ENCODE measurements at places on chromosomes 2 and 18. TPM values are rescaled to one million over a fixed set of nuclear protein-coding genes. Genes with fewer than 3 reads are reported as not detected.
A peak's percentile ranks its signal among the peaks of the same experiment; 100 is the strongest.

DNA sequence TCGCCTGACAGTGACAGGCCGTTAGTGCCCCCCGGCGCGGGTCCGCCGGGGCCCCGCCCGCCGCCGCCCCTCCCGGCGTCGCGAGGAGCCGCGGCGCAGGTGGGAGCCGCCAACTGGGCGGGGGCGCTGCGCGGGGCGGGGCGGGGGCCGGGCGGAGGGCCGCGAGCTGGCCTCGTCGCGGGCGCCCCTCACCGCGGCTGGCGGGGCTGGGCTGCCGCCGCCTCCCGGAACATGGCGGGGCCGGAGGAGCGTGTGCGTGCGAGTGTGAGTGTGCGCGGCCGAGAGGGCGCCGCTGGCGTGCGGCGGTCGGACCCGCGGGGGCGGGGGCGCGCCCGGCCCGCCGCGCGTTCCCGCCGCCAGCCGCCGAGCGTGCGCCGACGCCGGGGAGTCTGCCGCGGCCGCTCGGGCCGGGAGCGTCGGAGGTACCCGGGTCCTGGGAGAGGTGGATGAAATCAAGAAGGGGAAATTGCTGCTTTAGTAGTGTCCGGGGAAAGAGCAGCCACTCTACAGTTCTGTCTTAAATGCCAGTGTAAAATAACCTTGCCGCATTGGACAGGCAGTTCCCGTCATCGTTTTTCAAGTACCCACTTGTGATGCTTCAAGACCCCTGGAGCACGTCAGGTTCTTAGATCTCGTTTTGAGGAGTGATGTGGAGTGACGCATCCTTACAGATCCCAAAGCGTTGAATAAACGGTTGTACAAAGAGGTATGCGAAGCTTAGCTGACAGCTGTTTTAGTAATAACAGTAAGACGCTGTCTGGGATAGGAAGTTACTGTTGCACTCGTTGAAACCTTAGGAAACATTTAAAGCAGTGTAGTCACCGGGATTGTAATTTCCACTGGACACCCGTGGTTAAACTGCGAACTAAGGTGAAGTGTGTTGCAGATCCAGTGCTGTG lies 836 bp downstream of the ANKRD12 start:
- peaks cover 8% of the 10 kb centered on the region for H3K36me3 ChIP-seq
- peak overlapping the region; percentile 94 for H3K27ac ChIP-seq
- H3K27me3 ChIP-seq: no peaks in the 10 kb centered on the region
- H3K4me1 ChIP-seq: peaks cover 54% of the 10 kb centered on the region
- H3K4me3 ChIP-seq: peak overlapping the region; percentile 64

DNA sequence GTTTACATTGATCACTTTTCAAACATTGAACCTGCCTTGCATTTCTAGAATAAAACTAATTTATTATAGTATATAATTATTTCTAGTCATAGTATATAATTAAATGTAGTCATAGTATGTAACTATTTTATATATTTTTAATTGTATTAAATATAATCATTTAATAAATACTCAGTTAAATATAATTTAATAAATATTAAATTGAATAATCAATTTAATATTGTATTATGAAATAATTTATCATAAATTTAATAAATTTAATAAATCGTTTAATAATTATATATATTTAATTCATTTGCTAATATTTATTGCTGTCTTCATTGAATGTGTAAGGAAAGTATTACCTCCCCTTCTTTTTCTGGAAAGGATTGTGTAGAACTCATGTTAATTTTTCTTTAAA lies 225.6 kb upstream of the NRP2 start:
- no peak overlapping the region for H3K4me3 ChIP-seq
- no peaks in the 10 kb centered on the region for H3K36me3 ChIP-seq
- H3K27me3 ChIP-seq: no peaks in the 10 kb centered on the region

GRCh38 chr2:36785179-36785795 lies 88.8 kb downstream of the VIT start:
- H3K27me3 ChIP-seq: no peaks in the 10 kb centered on the region
- no peak for DNase-seq
- no peak overlapping the region for H3K27ac ChIP-seq
- no peaks in the 10 kb centered on the region for H3K4me1 ChIP-seq

DNA sequence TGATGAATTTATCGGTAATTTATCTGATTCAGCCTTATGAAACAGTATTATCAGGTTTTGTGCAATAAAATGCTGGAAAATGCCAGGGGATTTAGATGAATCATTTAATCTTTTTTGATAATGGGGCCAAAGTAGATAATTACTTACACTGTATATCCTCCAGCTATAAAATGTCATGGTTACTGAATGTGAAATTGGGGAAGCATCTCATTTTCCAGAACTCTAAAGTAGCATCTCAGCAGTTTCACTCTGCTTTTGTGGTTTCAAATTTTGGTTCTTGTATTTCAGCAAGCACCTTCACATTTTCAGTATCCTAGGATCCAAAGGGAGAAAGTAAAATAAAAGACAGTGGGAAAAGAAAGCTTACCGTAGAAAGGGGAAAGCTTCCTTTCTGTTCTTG lies 12.8 kb downstream of the ANKRD62 start:
- H3K4me1 ChIP-seq: peaks cover 14% of the 10 kb centered on the region
- no peak overlapping the region for H3K27ac ChIP-seq
- no peaks in the 10 kb centered on the region for H3K36me3 ChIP-seq
- DNase-seq: no peak

DNA sequence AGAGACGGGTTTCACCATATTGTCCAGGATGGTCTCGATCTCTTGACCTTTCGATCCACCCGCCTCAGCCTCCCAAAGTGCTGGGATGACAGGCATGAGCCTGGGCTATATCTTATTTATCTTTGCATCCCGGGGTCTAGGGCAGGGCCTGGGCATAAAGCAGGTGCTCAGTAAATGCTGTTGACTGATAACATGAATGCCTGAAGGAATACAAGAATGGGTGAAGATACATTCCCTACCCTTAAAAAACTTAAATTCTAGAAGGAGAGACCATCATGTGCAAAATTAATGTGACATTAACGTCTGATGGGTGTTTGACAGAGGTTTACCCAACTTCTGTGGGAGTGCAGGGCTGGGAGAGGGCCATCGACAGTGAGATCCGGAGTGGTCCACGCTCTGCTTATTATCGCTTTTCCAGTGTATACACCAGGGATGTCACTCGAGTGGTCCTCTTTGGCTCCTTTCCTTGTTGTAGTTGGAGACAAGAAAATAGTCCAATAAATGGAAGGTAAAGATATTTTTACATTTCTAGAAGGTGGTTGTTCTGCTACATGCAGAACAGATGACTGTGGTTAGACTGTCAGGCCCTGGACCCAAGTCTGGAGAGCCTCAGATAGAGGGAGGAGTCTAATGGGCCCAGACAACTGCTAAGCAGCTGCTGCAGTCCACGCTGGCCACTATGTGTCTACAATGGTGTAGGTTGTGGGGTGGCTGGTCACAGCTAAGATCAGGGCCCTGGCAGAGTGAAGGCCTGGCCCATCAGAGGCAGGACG lies 131.7 kb downstream of the MYCN start:
- H3K4me1 ChIP-seq: no peaks in the 10 kb centered on the region
- H3K27ac ChIP-seq: no peak overlapping the region
- H3K4me3 ChIP-seq: no peak overlapping the region

- no peak for DNase-seq
- H3K27ac ChIP-seq: no peak overlapping the region
- H3K4me1 ChIP-seq: peaks cover 6% of the 10 kb centered on the region
- H3K4me3 ChIP-seq: no peak overlapping the region
- no peaks in the 10 kb centered on the region for H3K27me3 ChIP-seq
These were observed 987.4 kb downstream of the SUCLG1 start for GRCh38 chr2:83471655-83472054.

DNA sequence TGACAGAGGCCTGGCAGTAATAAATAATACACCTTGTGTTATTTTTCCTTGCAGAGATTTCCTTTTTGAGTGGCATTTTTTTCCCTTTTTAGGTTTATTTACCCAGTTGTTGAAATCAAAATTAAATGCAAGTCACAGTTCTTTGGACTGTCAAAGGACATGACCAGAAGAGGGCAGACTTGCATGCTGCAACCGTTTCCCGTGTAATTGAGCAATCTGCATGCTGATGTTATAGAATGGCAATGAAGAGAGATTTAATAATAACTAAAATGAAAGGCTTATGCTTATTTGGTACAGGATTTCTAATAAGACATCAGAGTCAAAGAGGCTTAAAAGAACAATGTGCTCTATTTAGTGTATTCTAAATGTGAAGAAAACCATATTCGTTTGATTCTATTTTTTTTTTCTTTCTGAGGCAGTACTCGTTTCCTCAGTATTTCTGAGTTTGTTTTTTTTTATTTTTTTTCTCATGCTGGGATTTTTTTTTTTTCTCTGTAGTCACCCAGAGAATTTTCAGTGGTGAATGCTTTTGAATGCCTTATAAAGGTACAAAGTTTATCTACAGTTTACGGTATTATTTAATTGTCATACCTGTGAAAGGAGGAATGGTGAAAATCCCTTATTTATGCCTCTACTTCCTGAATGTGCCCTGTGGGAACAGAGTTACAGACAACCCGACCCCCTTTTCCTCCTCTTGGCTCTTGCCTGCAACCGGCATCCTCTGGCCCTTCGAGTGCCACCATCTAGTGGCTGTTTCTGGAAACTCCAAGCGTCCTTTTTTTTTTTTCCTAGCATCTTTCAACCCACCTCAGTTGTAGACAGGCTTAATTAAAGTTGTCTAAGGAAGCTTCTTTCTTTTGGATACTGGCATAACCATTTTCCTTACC lies 368.5 kb downstream of the LRRTM1 start:
- H3K4me1 ChIP-seq: no peaks in the 10 kb centered on the region
- H3K27me3 ChIP-seq: no peaks in the 10 kb centered on the region
- H3K36me3 ChIP-seq: no peaks in the 10 kb centered on the region
- no peak overlapping the region for H3K4me3 ChIP-seq
- no peak overlapping the region for H3K27ac ChIP-seq

DNA sequence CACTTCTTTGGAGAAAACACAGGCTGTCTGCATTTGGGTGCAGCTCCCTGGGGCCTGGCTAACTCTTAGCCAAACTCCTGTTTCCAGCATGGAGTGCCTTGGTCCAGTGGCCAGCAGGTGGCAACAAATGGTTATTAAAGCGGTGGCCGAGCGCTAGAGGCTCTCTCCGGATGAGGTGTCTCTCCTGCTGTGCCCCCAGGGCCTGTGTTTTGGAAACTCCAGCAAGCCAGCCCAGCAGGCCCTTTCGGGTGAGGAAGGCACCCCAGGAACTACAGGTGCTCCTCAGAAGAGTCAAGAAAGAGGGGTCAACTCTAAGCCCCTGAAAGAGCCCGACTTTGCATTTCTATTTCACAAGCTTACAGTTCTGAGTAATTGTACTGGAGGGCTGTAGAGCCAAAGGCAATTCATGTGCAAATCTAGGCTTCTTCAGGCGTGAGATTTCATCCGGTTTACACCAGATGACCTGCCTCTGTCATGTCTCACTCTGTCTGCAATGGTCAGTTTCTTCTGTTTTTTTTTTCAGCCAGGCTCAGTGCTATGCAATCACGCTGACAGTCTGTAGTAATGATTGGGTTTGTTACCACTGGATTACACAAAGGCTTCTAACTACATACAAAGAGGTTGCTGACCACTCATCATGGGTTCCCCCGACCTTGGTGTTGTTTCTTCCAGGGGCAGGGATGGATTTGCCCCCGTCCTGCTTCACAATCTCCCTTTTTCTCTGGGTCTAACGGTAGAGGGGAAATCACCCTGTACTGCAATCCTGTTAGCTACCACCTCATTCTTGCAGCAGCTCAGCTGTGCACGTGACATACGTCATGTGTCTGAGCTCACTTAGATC lies 7.6 kb upstream of the CHRNA1 start:
- no peaks in the 10 kb centered on the region for H3K27me3 ChIP-seq
- no peak overlapping the region for H3K4me3 ChIP-seq
- no peaks in the 10 kb centered on the region for H3K4me1 ChIP-seq
- H3K36me3 ChIP-seq: no peaks in the 10 kb centered on the region
- no peak overlapping the region for H3K27ac ChIP-seq

- no peak for DNase-seq
- H3K36me3 ChIP-seq: no peaks in the 10 kb centered on the region
- no peak overlapping the region for H3K27ac ChIP-seq
- H3K4me1 ChIP-seq: no peaks in the 10 kb centered on the region
- H3K4me3 ChIP-seq: no peak overlapping the region
These were observed 158.4 kb downstream of the GALNT14 start for GRCh38 chr2:30979822-30980245.

DNA sequence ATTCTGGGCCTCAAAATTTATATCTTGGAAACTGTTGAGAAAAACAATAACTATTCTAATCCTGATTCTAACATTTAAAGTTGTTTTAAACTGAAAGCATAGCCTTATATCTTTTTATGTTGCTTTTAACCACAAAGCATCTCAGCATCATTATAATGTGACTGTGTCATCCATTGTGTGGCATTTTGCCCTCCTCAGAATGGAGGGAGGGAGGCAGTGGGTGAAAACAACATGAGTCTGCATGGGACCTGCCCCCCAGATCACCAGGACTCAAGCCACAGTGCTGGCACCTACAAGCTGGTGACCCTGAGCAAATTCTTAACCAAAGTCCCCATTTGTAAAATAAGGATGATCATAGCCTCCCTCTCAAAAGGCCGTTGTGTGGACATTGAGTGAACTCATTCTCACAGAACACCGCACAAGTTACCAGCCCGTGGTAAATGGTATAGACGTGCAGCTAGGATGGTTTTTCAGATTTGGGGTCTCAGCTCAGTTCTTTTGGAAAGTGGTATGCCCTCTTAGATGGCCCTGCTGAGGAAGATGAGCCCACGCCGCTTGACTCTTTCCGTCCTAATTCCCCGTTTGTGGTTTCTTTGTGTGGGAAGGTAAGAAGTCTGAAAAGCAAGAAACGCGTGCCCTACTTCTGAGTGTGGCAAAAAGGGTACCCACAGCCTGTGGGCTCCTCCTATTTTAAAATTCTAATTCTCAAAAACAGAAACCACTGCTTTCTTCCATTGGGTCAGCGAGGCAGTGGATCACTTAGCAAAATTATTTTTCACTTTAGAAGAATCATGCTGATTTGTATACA lies 305.0 kb upstream of the ID2 start:
- no peaks in the 10 kb centered on the region for H3K4me1 ChIP-seq
- no peak overlapping the region for H3K4me3 ChIP-seq
- no peaks in the 10 kb centered on the region for H3K36me3 ChIP-seq
- H3K27ac ChIP-seq: no peak overlapping the region

The DSC2 gene
- 6.9 TPM for total RNA-seq

The RAB27B gene
- total RNA-seq: 0.68 TPM

The LAMA3 gene
- 4.8 TPM for total RNA-seq
